ENCODE measurements at places on chromosomes 6 and 20. TPM values are rescaled to one million over a fixed set of nuclear protein-coding genes. Genes with fewer than 3 reads are reported as not detected.

GRM4 gene
- 3.1 TPM for total RNA-seq

ARFGEF3 gene
- 14.3 TPM for total RNA-seq

RGS17 gene
- total RNA-seq, result 2.3 TPM

BPIFB4 gene
- total RNA-seq, result not detected

LHFPL5 gene
- not detected for total RNA-seq

PAK5 gene
- total RNA-seq, result 0.42 TPM

OR2H1 gene
- total RNA-seq, result not detected

TMEM244 gene
- total RNA-seq, result not detected

EPB41L1 gene
- total RNA-seq, result 36.7 TPM

NNAT gene
- 27.3 TPM for total RNA-seq

- no peak for DNase-seq
Measured at GRCh38 chr6:148203281-148203925, 139.2 kb upstream of the SASH1 start.

GRCh38 chr20:3563133-3563532, 92.3 kb downstream of the ATRN start:
- DNase-seq, result no peak

- no peak for DNase-seq
Measured at GRCh38 chr6:160116411-160116810, 5.2 kb upstream of the SLC22A1 start.

- DNase-seq, result no peak
Measured at GRCh38 chr6:66675906-66676305, 968.9 kb upstream of the EYS start.

- peak; percentile 77 for DNase-seq
Measured at GRCh38 chr20:43983359-43983758, 68.7 kb downstream of the TOX2 start.

- DNase-seq, result no peak
Measured at GRCh38 chr6:124888581-124889371, 73.5 kb upstream of the RNF217 start.

GRCh38 chr20:22546344-22546743, 38.0 kb downstream of the FOXA2 start:
- no peak for DNase-seq

- DNase-seq, result no peak
Measured at GRCh38 chr20:38152621-38153221, 12.3 kb downstream of the TGM2 start.

- DNase-seq, result no peak
Measured at GRCh38 chr6:148395583-148396101, 53.0 kb downstream of the SASH1 start.

DNA sequence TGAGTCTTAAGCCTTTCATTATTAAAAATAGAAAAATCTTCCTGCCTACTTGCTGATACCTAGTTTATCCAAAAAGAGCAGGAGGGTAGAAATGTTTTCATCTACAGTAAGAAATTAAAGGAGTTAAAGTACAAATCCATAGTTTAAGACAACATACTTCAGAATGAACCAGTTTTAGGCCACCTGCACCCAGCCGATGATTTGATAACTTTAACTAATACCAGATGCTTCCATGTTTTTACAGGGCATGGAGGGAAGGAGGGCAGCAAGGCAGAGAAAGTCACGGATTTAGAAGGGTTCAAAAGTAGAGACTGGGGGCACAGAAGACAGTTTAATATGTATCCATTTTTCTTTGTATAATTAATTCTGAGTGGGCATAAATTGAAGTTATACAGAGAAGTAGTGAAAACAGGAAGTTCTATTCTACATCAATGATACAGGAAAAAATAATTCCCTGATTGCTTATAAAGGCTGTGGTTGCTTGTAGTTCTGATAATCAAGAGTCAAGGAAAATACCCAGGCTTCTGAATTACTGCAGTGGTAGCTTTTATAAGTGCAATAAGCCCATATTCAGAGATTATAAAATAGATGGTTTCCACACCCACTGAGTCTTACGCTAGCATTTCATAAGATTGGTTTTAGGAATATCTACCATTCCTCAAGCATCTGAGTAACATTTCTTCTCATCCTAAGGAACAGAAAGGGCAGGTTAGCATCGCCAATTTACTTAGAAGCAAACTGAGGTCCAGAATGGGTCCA, 72.0 kb downstream of the GMDS start:
- no peak for DNase-seq

GRCh38 chr6:150492507-150492906, 107.2 kb upstream of the PLEKHG1 start:
- DNase-seq, result peak; percentile 64

GRCh38 chr20:31278178-31278577, 20.7 kb downstream of the DEFB115 start:
- no peak for DNase-seq

- DNase-seq, result no peak
Measured at GRCh38 chr20:4226330-4227084, 211.1 kb upstream of the RNF24 start.

- DNase-seq, result no peak
Measured at GRCh38 chr20:19404826-19405225, 192.4 kb downstream of the SLC24A3 start.

DNA sequence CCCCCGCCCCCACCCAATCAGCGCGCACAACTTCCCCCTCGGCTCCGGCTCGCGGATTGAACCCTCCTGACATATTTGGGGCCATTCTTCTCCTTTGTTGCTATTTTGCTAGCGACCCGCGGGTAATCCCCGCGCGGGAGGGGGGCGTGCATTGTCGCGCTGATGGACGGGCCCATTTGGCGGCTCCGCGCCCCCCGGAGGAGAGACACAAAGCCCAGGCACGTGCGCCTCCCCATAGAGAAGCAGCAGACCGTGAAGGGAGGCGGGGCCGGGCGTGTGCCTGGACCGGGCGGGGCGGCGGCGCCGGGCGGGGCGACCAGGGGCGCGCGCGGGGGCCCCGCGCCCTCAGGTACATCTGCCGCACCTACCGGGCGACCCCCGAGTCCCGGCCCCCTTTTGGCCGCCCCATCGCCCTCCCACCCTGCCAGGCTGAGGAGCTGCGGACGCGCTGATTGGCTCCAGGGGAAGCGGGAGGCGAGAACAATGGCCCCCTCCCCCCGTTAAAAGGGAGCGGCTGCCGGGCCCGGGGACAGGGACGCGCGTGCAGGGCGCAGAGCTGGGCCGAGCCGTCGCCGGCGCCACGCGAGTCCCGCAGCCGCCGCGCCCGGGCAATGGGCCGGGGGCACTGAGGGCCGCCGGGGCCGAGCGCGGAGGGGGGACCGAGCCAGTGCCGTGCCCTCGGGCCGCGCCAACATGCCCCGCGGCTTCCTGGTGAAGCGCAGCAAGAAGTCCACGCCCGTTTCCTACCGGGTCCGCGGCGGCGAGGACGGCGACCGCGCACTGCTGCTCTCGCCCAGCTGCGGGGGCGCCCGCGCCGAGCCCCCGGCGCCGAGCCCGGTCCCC, at the start of gene INSM1:
Gene INSM1 (plus strand): TSS at position 530 of the 843 bp plus-strand sequence. CDS start 164 bp downstream, at position 694.
- DNase-seq, result peak; percentile 76

GRCh38 chr20:51513545-51513944, 29.0 kb downstream of the NFATC2 start:
- DNase-seq, result no peak

GRCh38 chr6:110474500-110474899, 1.9 kb downstream of the SLC22A16 start:
- DNase-seq, result no peak

DNA sequence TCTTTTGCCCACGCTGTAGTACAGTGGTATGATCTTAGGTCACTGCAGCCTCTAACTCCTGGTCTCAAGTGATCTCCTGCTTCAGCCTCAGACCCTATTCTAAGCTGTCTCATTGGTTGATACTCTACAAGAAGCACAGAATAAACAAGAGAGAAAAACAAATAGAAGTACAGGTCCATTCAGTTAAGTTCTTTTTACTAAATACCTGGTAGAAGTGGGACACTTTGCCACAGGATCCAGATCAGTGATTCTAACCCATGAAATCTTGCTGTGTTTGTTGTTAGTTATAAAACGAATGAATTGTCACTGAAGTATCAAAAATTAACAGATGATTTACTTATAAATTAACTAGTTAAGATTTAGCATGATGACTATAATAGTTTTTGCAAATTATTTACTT, 76.7 kb downstream of the SCAND1 start:
- DNase-seq, result no peak

DNA sequence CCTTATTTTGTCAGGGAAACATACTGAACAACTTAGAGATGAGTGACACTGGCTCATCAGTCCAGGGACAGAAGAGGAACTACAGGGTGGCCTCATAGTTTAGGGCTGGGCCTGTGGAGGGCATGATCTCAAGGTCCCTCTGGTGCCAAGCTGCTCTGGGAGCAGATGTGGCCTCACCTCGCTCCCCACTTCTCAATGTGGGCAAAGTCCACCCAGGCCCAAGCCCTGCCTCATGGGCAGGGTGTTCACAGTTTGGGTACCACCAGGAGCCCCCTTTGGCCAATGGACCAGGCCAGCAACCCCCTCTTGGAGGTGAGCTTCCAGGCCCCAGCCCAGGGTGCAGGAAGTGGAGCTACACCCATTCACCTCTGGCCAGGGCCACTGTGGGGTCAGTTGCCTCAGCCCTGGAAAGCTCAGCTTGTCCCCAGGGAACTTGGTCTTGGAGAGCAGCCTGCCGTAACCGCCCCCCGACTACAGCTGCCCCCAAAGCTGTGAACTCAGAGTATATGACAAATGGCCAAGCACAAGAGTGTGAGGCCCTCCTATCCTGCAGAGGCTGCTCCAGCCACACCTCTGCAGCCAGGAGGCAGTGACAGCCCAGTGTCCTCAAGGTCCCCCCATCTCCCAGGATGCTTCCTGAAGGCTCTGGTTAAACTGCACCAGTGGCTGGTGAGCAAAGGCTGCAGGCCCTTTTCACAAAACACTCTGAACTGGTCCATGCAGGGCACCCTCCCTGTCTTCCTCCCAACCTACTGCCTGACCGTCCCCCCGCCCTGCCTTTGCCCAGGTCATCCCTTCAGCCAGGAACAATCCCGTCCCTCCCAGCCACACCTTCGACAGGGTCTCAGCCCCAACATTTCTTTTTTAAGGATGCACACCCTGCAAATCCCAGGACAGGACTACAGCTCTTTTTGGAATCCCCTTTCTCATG, 3.6 kb downstream of the ADISSP start:
- DNase-seq, result peak; percentile 40

DNA sequence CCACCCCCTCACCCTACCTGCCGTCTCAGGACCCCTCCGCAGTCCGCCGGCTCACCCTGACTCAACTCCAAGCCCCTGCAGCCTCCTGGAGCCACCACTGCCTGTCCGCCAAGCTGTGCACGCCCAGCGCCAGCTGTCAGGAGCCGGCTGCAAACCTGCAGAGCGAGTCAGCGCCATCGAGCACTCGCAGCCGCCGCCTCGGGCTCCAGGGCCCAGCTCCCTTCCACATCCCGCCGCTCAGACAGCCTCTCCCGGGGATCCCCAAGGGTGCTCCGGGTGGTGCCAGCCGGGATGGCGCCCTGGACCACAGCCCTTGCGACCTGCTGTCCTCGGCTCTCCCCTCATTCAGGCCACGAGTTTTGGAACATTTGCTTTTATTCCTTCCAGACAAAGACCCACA, 4.3 kb downstream of the TNNC2 start:
- no peak for DNase-seq

DNA sequence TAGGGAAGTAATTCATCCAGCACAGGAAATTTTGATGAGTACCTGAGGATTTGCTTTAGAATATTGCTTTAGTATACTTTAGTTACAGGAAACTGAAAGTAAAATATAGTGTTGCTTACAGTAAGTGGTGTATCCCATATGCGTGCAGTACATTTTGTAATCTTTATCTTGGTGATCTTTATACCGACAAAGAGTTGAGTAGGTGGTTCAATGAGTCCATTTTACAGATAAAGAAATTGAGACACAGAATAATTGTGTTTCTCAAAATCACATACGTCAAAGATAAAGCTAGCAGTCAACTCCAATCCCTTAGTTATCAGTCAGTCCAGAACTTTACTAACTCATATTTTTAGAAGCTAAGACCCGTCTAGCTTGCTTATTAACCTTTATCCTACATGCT, 65.8 kb upstream of the E2F3 start:
- DNase-seq, result no peak

GRCh38 chr20:4947817-4948559, 53.3 kb downstream of the SLC23A2 start:
- DNase-seq, result no peak

- peak; percentile 62 for DNase-seq
Measured at GRCh38 chr20:944774-945410, 28.8 kb upstream of the ANGPT4 start.

DNA sequence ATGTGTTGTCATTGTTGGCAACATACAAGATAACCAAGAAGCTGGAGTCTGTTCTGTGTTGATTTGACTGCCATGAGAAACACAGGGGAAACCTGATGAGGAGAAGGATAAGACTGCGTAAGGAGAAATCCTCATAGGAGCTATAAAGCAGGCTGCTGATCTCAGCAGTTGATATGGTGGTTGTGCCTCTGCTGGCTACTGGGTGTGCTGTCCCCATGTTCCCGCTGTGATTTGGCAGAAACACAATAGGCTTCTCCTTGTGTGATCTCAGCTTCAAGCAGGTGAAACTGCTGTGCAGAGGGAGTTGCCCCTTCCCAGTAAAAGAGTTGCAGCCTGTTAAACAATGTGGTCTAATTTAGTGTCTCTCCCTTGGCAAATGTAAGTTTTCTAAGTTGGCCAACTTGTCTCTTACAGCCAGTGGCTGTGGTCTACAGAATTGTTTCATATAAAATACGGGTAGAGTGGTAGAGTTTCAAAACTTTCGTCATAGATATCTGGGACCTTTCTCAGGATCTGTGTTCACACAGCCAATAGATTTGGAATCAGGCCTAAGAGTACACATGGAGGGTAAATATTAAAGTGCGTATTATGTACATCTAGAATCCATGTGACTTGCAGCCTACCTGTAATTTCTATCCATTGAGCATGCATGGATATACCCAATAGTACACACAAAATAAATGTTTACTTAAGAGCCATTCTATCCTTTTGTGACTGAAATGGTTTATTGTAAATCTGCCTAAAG, 78.4 kb downstream of the RNF144B start:
- no peak for DNase-seq

GRCh38 chr20:25195962-25196785, 662 bp downstream of the ENTPD6 start:
- DNase-seq, result peak; percentile 84

DNA sequence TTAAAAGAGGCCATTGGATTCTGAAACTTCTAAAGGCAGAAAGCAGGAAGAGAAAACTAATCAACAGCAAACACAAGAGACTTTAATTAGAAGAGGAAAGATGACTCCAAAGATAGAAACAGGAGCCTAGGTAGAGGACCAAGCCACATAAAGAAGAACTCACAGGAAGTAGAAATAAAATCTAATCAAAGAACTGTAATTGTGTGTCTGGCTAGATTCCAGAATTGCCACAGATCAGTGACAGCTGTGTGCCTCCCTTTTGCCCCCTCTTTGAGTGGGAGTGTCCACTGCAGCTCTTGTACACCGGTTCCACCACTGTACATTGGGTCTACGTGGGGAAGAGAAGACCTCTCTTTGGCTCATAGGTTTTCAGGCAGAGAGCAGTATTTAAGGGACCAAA, 22.3 kb upstream of the THEMIS start:
- no peak for DNase-seq

GRCh38 chr6:2522521-2522920, 228.2 kb downstream of the MYLK4 start:
- DNase-seq, result no peak

GRCh38 chr20:22821796-22822195, 213.3 kb upstream of the SSTR4 start:
- DNase-seq, result peak; percentile 11

All from endodermal cell (in vitro differentiated cells).